ENCODE measurements at places on chromosomes 6 and 20.

DNA sequence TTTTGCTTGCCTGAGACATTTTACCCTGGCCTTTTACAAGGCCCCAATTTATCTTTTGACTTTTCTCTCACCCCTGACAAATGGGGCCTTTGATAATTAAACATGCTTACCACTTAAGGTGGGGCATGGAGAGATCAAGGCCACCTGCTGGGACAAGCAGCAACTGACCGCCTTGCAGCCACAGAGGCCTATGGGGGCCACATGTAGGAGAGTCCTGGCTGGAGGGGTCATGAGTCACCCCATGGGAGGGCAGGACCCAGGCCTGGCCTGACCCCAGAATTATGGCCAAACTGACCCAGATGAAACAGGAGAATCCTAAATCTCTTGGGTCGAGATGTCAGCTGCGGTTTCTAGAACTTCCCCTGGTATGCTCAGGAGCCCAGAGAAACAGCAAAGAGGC lies 8.5 kb upstream of the OCSTAMP start:
- DNase-seq, result no peak

GRCh38 chr6:131688286-131688685 lies 12.9 kb downstream of the OR2A4 start:
- no peak for DNase-seq

DNA sequence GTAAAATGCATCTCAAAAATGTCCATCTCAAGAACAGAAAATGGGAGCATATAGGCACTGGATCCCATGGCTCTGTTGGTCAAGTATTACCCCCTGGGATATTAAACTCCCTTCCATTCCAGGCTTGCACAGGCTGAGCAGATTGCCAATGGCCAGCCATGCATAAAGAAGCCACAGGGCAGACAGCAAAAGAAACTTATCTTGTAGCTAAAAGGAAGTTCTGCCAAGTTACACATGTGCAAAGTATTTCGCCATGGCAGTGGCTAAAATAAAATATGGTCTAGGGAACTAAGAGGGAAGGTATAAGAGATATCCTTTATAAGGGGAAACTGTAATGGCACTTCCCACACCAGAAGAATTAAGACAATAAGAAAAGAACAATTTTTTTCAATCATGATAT lies 415.6 kb upstream of the BTBD3 start:
- no peak for DNase-seq

DNA sequence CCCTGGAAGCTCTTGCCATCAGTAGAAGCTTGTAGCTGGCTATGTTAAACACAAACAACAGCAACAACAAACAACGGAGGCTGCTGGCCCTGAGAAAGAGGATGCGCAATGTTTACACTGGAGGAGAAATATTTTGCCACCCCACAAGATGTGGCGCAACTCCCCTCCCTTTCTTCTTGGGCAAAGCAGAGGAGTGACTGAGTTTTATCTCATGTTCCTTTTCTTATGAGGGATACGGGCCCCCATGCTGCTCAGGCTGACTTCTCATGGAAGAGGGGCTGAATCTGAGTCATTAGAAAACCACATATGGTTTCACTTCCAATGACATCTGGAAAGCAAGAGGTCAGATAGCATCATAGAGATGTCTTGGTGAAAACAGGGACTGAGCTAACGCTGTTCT lies 75.9 kb upstream of the HDDC2 start:
- DNase-seq, result no peak

- no peak for DNase-seq
Observed at GRCh38 chr6:148674306-148674705, 72.5 kb upstream of the UST start.

DNA sequence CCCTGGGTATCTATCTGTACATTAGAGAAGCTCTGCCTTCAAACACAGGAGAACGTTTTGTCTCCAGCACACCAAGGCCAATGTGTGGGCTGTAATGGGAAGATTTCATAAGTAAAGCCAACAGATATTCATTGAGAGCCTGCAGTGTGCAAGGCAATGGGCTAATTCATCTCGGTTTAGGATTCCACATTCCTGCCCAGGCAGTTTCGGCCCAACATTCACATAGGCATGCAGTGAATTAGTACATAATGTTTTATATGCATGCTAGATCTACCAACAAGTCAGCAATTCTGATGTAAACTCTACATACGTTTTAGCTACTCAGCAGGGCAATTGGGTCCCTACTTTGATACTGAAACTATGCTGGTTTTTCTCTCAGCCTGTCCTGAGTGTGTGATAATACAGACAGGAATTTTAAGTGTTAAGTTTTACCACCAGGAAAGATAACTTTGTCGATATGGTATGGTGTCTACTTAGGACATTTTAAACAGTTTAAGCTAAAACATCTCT lies 46.9 kb upstream of the NAA20 start:
- DNase-seq, result no peak

DNA sequence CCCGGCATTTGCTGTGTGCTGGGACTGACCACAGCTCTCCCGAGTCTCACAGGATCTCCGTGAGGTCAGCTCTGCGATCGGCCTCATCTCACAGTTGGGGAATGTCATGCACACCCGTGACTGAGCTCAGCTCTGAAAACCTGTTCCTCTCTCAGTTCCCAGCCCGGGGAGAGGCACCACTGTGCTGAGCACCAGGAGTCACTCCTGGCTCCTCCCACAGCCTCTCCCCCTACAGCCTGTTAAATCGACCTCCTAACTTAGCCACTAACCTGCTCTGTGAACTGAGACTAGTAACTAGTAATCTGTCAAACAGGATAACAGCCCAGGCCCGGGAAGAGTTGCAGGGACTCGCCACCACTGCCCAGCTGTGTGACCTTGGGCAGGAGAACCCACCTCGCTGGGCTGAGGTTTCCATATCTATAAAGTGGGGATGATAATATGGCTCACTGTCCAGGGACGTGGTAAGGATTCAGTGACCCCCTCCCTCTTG lies 20.1 kb upstream of the NOL4L start:
- no peak for DNase-seq

DNA sequence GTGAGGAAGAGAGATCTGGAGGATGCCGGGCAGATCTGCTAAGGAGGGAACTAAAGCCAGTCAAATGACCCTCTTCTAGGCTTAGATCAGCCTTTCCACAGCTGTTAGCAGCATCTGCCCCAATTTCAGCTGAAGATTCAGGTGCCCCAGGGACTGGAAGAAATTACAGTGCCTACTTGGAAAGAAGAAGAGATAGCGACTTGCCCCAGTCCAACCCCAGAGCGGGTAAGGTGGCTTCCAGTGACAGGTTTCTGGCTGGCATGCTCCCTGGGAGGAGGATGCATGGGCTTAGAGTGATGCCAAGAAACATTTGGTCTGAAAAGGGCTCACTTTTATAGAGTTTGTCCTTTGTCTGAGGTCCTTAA lies 620 bp downstream of the TJAP1 start:
- DNase-seq, result no peak

- DNase-seq, result no peak
Observed at GRCh38 chr6:157070403-157071107, 252.8 kb downstream of the TMEM242 start.

DNA sequence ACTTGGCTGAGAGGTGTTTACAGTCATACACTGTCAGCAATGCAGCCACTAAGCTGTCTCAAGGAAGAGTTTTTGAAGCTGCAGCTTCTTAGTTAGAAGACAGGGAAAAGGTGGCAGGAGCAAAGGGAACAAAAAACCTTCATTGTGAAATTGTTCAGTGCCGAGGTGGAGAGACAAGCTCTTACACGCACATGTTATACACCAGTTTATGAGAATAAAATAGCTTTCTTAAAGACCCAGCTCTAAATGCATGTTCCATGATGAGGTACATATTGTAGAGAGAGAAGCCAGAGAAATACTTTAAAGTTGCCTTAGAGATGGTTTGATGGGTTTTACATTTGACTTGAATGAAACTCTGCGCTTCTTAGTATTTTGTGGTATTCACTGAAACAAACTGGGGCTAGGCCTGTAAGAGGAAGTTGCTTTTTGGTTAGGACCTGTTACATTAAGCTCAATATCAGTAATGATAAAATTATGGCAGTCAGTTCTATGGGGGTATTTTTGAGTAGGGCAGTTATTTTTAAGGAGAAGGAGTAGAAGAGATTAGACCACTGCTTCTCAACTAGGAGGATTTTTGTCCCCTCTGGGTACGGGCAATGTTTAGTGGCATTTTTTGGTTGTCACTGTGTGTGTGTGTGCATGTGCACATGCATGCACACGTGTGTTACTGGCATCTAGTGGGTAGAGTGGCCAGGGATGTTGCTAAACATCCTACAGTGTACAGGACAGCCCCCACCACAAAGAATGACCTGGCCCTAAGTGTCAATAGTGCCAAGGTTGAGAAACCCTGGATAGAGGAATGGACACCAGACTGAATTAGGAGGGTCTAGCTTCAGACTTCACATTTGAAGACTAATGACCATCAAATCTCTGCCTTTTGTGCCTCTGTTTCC lies 9.8 kb downstream of the NEDD9 start:
- DNase-seq, result no peak

DNA sequence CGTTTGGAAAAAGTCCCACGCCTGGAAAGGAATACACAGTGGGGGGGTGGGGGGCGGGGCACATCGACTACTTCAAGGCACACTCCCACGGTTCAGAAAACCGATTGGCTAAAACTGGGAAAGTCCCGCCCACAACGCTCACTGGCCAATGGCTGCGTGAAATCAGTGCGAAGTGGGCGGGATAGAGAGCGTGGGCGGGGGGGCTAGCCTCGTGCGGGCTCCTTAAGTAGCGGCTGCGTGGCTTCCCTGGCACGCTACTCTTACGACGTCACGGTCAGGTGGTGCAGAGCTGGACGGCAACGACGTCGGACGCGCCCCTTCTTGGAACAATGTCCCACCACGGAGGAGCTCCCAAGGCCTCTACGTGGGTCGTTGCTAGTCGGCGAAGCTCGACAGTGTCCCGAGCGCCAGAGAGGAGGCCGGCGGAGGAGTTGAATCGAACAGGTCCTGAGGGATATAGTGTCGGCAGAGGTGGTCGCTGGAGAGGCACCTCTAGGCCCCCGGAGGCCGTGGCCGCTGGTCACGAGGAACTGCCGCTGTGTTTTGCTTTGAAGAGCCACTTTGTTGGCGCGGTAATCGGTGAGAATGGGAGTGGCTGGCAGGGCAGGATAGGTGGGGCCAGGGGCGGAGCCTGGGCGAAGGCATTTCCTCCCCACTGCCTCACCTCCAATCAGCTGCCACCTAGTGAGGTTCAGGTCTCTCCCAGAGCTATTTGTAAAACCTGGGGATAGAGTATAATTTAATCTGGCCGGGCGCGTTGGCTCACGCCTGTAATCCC lies at the start of gene DDX43:
Gene DDX43 (plus strand): TSS at position 252 of the 778 bp plus-strand sequence. CDS start 78 bp downstream, at position 330.
- DNase-seq, result no peak

GRCh38 chr6:27273783-27274182 lies 26.3 kb downstream of the PRSS16 start:
- no peak for DNase-seq

GRCh38 chr20:57268399-57269076 lies 2.1 kb upstream of the BMP7 start:
- DNase-seq, result no peak

DNA sequence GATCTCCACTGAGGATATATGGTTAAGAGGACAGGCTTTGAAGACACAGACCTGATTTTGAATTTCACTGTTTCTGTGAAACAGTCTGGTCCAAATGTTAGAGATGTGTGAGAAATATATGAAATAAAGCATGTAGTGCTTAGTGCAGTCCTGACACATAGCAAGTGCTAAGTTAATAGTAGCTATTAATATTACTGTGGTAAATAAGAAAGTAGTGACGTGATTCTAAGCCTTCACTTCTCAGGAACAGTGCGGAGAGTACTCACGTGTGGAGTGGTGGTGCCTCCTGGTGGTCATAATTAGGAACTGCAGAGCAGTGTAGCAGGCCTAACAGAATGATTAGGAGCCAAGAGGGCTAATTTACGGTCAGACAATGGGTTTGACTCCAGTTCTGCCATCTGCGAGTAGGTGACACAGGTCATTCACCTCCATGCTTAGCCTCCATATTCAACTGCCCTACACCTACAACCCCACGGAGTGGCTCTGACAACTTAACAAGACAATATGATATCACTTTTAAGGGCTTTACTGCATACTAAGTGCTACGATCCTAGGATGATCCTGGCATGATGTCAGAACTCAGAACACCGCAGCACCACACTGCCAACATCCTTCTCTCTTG lies 106.2 kb downstream of the JPH2 start:
- DNase-seq, result peak; percentile 71

Measured in thymus (tissue), 14 donors.